Cerebellar cortex (tissue), 1 donor: ENCODE measurements at places on chromosomes 16 and 17.
A peak's percentile ranks its signal among the peaks of the same experiment; 100 is the strongest.

- no peak for DNase-seq
Observed at GRCh38 chr16:11410376-11411058, 65.3 kb downstream of the RMI2 start.

- DNase-seq, result no peak
Observed at GRCh38 chr17:1997289-1997926, 27.7 kb downstream of the RTN4RL1 start.

DNA sequence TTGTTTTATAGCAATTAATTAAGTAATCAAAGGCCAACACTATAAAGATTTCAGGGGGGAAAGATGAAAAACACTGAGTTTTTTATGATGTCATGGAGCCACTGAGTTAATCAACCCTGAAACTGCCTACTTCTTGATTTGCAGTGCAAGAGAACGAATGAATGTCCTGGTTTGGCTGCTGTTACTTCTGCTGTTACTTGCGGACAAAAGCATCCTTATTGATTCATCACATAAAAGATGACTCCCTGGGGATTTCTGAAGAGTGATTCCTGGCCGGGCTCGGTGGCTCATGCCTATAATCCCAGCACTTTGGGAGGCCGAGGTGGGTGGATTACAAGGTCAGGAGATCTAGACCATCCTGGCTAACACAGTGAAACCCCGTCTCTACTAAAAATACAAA lies 10.9 kb upstream of the SPNS3 start:
- no peak for DNase-seq

- DNase-seq, result no peak
Observed at GRCh38 chr16:82852388-82853008, 225.7 kb downstream of the CDH13 start.

- peak; percentile 6 for DNase-seq
Observed at GRCh38 chr16:63717806-63718205, 1404.1 kb downstream of the CDH11 start.

GRCh38 chr17:19762515-19762961 lies 14.4 kb upstream of the ALDH3A1 start:
- DNase-seq, result peak; percentile 71

DNA sequence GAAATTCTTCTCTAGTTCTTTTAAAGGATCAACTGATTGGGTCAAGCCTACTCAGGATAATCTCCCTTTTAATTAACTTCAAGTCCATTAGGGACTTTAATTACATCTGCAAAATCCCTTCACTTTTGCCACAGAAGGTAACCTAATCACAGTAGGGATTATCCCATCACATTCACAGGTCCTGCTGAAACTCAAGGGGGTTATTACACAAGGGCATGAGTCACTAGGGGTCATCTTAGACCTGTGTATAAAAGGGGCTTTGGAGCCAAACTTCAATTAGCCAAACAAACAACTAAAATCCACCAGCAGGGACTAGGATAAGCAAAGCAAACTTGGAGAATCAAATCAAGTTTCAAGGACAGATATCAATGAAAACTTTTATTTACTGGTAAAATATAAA lies 19.4 kb downstream of the CIAPIN1 start:
- no peak for DNase-seq

GRCh38 chr16:3756113-3756512 lies 38.8 kb upstream of the TRAP1 start:
- no peak for DNase-seq

GRCh38 chr16:78593352-78593751 lies 493.9 kb downstream of the WWOX start:
- no peak for DNase-seq

DNA sequence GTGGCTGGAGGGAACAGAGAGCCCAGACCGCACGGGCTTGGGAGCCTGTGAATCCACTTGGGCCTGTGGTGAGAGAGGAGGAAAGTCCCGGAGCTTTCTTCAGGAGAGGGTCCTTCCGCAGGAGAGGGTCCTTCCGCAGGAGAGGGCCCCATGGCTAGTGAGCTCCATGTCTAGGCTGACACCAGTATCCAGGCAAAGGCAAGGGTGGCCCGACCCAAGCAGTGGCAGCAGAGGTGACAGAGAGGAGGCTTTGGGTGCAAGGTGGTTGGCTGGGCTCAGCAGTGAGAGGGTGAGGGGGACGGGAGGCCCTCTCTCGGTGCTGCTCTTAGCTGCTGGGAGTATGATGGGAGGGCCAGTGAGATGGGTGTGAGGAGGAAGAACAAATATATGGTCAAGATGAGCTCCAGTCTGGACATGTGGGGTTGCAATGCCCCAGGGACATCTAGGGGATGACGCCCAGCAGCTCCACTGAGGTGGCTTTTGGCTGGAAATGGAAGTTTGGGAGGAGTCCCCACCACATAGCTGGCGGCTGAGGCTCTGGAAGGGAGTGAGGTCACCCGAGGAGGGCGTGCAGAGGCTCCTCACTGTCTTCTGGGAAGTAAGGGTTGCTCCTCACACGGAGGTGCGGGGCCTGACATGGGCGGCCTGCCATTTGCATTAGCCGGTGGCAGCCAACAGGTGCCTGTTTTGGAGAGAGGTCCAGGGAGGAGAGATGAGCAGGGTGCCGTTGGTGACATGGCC lies 2.3 kb upstream of the HSD3B7 start:
- no peak for DNase-seq

GRCh38 chr16:65779201-65779600 lies 587.3 kb upstream of the CDH5 start:
- DNase-seq, result no peak

DNA sequence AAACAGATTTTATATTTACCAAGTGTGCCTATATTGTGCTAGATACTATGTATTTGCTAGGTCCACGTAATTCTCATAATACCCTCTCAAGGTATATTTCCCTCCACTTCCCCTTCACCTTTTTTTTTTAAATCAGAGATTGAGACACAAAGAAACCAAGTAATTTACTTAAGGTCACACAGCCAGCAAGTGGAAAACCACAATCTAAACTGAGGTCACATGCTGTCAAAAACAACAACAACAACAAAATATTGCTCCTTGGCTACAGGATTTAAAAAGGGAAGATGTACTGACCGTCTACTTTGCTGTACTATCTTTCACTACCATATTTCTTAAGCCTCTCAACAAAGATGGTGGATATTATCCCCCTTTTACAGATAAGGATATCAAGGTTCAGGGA lies 15.8 kb downstream of the BLMH start:
- no peak for DNase-seq

DNA sequence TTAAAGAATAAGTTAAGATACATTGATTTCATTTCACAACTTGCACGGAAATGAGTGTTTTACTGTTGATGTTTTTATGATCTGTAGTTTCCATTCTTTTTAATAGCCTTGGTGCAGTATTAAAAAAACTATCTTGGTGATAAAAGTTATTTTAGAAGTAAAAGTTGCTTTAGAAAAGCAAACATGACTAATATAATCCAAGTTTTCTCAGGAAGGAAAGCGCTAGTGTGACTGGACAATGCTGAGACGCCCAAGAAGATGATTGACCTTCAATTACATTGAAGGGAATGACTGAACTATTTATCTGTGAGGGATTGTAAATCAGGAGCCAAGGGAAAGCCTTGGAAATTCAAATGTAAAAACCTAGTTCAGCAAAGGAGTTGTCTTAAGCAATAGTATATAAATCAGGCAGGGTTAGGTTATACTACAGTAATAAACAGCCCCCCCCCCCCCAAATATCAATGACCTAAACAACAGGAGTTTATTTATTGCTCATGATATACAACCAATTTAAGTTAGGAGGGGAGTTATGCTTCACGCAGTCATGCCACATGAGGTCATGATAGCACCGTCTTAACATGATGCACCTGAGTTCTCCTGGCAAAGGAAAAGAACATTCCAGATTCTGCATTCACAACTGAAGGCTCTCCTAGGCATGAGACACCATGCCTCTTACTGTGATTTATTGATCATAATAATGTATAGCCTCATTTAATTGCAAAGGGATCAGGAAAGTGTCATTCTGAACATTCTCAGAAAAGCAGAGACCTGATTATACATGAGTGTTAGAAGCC lies 443.8 kb downstream of the CDH13 start:
- DNase-seq, result no peak

- peak; percentile 66 for DNase-seq
Observed at GRCh38 chr17:40686192-40686591, 17.4 kb downstream of the KRT24 start.

DNA sequence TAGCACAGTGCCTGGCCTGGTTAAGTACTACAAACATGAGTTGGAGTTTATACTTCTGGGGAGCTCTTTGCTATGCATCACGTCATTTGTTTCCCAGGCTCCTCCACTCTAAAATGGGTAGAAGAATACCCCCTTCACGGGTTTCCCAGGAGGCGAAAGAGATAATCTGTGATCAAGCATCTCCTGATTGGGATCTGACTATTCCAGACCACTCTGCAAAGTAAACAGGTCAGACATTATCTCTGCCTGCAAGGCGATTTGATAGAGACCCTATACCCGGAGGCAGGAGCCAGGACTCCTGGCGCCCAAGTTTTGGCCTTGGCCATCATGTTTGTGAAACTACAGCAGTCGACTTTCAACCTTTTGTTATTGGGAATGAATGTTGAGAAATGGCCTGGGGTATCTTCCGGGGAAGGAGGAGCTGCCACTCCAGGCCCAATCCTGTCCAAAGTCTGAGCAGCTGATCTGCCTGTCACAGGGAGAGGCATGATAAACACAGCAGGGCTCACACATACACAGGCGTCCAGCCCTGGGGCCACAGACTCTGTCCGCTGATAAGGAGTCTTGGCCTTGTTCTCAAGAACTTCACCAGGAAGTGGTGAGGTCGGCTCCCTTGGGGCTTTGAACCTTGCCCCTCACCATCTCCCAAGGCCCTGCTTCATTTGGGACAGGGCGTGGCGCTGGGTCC lies 199.9 kb downstream of the MAF start:
- no peak for DNase-seq

DNA sequence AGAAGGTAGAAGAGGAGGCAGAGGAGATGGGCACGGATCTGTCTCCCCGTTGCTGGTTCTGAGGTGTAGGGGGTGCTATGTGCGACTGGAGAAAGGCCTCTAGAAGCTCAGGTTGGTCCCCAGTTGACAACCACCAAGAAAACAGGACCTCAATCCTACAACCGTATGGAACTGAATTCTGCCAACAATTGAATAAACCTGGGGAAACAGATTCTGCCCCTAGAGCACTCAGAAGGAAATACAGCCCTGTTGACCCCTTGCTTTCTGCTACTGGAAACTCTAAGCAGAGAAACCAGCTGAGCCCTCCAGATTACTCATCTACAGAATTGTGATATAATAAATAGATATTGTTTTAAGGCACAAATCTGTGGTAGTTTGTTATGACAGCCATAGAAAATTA lies 313.0 kb upstream of the GOT2 start:
- DNase-seq, result no peak

GRCh38 chr17:83180264-83180995 lies 101.0 kb downstream of the METRNL start:
- no peak for DNase-seq

GRCh38 chr17:30230596-30231125 lies 4.8 kb downstream of the SLC6A4 start:
- DNase-seq, result no peak

- DNase-seq, result no peak
Observed at GRCh38 chr17:9531034-9531433, 44.6 kb downstream of the STX8 start.

- no peak for DNase-seq
Observed at GRCh38 chr17:49508061-49508865, 13.2 kb downstream of the NGFR start.

DNA sequence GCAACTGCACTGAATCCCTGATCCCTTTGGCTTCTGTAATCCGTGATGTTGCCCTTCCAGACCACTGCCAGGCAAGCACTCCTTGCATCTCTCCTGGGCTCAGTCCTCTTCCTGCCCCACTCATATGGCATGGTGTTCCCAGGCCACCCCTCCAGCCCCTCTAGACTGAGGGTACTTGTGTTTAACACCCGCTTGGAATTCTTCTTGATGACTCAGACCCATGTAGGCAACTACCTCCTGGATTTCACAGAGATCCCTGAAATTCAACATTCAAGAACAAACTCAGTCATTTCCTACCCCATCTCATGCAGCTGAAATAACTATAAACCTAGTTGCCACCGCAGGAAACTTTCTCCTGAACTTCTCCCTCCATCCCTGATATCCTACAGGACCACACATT lies 541.9 kb upstream of the CDH11 start:
- DNase-seq, result no peak

- DNase-seq, result no peak
Observed at GRCh38 chr17:7403727-7403976, 245 bp downstream of the TMEM256 start.

GRCh38 chr16:1060416-1061340 lies 11.9 kb upstream of the SSTR5 start:
- no peak for DNase-seq

DNA sequence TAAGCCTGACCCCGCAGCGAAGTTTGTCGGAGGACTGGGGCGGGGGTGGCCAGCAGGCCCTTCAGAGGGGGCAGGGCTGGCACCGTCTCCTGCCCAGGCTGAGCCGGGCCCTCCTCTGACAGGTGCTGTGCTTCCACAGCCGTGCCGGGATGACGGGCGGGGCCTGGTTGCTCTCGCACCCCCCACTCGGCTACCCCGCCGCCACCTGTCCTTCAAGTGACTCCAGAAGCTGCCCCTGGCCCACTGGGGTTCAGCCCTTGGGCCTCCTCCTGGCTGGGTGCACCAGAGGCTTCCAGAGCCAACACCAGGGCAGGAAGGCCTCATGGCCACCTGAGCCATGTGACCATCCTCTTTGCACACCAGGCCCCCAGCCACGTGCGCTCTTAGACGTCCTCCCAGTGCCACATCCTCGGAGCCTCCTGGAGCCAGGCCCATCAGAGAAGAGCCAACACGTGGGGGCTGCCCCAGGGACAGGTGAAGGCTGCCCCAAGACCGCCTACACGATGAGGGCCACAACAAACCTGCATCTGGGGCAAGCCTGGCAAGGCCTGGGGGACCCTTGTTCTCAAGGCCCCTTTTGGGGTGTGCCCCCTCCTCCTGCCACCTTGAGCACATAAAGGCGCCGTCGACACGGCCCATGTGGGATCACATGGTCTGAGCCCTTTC lies 7.2 kb downstream of the PDIA2 start:
- no peak for DNase-seq

DNA sequence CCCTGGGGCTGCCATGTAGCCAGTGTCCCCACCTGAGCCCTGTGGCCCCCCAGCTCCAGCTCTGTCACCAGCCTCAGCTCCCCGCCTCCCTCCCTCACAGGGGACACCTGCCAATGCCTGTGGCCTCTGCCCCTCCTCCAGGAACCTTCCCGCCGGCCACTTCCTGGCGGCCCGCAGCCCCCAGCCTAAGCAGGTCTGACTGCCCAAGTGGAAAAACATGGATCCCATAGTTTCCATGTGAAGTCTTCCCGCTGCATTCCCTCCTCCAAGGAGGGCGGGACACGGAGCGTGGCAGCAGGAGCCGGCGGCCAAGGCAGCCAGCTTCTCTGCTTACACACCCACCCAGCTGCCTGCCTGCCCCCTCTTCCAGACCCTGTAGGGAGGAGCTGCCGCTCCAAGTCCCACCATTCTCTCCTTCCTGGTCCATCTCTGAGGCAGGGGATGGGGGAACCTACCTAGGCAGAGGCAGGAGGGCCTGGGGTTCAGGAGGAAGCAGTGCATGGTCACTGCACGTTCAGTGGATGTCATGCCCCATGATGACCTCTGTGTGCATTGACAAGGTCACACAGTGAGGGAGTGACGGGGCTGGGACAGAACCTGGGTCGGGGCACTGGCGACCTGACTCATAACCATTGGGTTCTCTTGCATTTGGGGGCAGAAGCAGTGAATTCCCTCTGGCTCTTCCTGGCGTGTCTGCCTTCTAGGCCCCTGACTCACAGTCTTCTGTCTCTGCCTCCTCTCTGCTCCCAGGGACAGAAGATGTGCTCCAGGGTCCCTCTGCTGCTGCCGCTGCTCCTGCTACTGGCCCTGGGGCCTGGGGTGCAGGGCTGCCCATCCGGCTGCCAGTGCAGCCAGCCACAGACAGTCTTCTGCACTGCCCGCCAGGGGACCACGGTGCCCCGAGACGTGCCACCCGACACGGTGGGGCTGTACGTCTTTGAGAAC lies 8.7 kb downstream of the VASN start:
- no peak for DNase-seq
